GM12865 (cell line): ENCODE measurements at places on chromosomes 2 and 18.
A peak's percentile ranks its signal among the peaks of the same experiment; 100 is the strongest.

- DNase-seq = no peak
These were observed 72.2 kb upstream of the MAP2 start for GRCh38 chr2:209351636-209352035.

DNA sequence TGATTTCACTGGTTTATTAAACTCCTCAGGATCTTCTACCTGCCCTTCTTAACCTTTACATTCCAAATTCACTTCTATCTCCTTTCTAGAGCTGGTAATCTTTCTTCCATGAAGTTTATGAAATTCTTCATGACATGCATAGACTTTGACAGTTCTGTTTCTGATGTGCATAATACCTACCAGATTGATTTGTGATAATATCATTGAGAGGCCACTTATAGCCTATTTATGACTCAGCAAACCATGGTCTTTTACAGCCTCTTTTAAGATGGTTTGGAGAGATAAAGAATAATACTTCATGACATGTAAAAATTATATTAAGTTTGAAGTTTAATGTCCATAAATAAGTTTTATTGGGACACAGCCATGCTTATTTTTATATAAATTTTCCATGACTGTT lies 14.0 kb downstream of the SCN2A start:
- DNase-seq = no peak

DNA sequence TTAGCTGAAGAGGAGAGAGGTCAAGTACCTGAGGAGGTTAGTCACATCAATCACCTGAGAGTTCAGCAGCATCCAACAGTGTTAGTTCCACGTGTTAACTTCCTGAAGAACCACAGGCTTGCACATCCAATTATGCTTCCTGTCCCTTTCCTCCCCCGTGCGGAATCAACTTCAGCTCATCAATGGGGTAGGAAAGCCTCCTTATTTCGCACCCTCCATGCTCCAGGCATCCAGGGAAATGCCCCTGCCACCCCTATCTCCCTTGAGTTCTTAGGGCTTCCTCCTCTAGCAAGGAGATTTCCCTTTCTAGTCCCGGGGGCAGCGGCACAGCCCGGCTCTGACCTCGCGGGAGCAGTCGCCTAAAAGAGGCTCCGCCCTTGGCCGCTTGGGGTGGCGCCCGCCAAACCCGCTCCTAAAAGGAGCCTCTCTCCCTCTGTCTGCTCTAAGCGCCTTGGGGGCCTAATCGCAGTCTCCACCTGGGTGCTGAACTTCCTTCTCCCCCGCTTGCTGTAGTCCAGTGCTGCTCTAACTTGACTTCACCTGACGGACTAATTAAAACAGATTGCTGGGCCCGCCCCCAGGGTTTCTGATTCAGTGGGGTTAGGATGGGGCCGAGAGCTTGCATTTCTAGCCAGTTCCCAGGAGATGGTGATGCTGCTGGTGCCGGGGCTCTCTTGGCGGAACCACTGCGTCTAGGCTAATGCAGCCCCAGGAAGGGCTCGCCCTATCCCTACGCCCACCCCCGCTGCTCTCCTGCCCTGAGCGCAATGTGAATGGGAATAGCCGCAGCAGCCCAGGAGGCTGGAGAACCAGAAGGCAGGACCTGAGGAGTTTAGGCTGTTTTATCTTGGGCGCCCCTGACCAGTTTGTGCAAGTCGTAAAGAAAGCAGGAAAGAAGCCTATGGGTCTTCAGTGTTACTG lies 3.4 kb upstream of the TET3 start:
- peak; percentile 81 for DNase-seq

GRCh38 chr18:32771871-32772580 lies 797 bp downstream of the KLHL14 start:
- no peak for DNase-seq

GRCh38 chr2:133287709-133288108 lies 280.6 kb downstream of the NCKAP5 start:
- no peak for DNase-seq

GRCh38 chr2:191126386-191127085 lies 24.3 kb downstream of the STAT4 start:
- no peak for DNase-seq

DNA sequence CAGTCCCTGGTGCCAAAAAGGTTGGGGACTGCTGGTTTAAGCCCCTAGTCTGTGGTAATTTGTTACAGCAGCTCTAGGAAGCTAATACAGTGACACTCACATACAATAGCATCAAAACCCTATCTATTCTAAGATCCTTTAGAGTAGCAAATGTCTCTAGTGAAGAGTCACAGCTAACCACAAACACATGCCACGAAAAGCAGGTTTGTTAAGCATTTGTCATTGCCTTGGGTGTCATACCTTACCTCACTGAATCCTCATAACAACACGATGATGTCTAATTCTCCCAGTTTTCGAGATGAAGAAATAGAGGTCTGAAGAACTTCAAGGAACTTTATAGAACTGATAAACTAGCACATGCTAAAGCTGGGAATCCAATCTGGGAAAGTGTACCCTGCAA lies 29.6 kb upstream of the RNF152 start:
- no peak for DNase-seq

DNA sequence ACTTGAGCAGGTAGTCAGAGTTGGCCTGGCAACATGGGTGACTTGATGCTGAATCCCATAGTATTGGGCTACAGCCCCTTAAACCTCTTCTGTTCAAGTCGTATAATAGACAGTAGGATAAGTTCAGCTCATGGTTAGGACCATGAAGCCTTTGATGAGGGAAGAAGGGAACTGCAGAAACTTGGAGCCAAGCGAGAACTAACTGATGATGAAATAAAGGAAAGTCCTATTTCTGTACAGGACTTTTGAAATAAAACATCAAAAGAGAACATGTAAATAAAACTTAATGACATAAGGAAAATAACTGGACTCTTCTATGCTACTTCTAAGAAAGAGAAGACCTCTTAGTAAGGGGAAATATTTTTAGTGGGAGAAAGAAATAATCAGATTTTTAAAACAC lies 51.2 kb upstream of the UGP2 start:
- DNase-seq = no peak

DNA sequence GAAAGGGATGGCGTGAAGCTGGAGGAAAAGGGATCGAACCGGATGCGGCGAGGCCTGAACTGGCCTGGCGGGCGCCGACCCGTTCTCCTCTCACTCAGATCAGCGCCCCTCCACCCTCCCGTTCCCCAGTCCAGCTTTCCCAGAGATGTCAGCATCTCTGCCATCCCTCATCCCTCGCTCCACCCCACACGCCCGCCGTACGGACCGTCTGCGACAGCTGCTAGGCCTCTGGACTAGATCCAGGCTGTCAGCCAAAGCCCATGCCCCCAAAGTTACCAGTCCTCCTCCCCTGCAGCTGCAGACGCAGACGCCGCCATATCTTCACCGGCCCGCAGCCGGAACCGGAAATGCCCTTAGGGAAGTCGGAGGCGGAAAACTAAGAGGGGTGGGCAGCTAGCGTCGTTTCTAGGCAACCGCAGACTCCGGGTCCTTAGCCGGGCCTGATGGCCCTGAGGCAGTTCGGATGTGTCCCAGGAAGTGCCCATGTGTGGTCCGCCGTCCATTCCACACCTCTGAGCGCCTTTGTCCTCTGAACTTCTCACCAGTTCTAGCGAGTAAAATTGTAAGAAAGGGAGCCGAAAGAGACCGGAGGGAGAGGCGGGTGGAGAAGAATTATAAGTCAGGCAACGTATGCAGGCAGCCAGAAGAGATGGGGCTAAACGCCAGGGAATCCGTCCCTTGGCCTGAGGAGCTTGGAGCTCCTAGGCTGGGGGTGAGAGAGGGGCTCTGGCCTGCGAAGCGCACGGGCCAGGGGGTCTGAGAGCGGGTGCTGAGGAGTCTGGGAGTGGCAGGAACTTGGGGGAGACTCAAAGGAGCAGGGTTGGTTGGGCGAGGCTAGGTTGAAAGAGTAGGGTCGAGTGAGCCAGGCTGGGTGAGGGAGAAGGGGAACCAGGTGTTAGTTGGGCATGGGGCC lies at the start of the genes RNF25 and STK36:
Gene RNF25, minus strand, starts transcription at position 349 of the 913 bp plus-strand sequence. Its CDS starts 32 bp downstream, at position 317.
Gene STK36, plus strand, starts transcription at position 433 of the 913 bp plus-strand sequence. CDS start 744 bp downstream, outside the sequence.
- DNase-seq = peak; percentile 90

GRCh38 chr18:70994116-70994515 lies 705.3 kb downstream of the SOCS6 start:
- DNase-seq = no peak

DNA sequence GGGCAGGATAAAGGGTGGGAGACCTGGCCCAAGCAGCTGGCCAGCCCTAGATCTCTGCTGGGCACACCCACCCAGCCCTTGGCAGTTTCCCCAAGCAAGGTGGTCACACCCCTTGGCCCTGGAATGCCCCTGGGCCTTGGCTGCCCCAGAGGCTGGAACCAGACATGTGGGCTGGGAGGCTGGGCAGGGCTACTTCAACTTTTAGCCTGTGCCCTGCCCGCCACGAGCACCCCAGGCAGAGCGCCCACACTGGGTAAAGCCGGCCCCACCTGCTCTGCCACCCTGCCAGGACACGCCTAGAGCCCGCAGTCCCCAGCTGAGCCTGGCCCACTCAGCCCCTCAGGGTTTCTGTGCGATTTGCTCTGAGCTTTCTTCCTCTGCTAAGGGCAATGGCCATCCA lies 119.7 kb upstream of the SMAD2 start:
- no peak for DNase-seq

- DNase-seq = no peak
These were observed 129.1 kb upstream of the MMADHC start for GRCh38 chr2:149716687-149717086.

DNA sequence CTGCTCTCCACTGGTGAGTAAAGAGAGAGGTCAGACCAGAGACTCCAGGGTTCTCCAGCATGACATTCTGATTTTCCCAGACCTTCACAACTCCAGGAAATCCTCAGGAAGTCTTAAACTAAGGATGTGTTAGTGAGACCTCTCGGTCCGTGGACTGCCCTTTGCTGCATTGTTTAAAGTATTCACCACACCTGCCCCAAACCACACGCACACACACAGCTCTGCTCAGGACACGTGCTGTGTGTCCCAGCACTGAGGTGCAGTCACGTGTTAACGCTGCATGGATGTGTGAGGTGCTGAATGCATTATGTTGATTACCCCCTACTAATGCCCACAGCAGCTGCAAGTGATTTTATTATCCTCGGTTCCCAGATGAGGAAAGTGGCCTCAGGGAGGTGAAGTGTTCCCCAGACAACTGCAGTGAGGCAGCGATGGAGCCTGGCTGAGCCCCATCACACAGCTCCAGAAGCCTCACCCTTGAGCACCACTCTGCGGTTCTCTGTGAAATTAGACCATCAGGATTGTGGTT lies 68.4 kb downstream of the TRAPPC12 start:
- DNase-seq = no peak

DNA sequence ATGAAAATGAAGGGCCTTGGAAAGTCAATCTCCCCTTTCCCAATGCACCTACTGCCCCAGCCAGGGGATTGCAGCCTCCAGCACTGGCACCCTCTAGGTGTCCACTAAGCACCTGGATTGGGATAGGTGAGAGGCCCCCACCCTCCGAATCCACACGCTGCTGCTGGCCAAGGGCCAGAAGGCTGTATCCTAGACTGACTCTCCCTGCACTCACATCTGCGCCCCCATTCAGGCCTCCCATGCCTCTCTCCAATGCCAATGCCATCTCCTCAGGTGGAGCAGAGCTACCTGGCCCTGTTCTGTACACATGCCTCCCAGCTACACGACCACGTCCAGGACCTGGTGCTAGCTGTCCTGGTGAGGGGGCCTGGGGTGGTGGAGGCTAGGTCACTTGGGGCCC lies 9.8 kb downstream of the MFSD2B start:
- DNase-seq = no peak

- no peak for DNase-seq
These were observed 377.4 kb downstream of the SETBP1 start for GRCh38 chr18:45057955-45058600.

DNA sequence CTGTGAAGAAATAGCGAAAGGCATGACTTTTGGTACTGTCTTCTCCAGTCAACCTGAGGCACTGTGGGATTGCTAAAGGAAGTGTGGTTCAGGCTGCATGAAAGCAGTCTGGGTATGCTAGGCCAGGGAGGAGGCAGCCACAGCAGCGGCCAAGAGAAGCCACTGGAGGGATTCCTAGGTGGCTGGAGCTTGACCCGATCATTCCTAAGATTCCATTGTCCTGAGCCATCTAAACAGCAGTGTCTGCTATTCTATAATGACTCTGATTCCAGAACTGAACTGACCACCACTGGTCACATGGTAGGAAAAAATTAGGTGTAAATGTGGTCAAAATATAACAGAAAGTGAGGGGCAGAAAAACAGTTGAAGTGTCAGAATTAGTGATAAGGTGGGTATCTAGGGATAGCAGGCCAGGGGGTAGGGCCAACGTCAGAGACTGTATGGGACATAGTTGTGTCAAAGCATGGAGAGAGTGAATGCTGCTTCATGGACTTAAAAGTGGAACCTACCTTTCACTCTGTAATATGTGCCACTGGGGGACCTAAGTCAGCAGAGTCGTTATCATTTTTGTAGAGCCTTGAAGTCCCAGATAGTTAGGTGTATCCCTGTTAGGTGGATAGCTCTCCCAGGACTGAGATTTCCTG lies 204.6 kb downstream of the CTNNA2 start:
- no peak for DNase-seq

DNA sequence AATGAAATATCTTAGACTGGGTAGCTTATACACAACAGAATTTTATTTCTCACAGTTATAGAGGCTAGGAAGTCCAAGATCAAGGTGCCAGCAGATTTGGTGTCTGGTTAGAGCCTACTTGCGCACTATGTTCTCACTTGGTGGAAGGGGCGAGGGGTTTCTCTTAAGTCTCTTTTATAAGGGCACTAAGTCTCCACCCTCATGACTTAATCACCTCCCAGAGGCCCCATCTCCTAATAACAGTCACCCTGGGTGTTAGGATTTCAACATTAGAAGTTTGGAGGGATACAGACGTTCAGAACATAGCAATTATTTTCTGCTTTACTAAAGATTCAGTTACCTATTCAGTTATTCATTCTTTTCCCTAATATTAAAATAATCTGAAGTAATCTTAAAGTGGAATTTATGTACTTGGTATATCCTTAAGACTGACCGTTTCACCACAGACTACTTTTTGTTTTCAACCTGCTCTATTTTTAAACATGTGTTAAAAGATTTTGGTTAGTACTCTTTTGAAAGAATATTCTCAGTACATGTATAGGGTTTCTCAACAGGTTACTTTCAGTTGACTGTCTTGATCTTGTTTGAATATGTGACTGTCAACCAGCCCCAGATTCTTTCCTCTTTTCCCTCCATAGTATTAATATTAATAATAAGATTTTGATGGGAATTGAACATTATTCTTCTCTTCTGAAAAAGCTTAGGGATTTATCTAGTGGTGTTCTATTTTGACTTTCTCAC lies 130.0 kb downstream of the TAF4B start:
- peak; percentile 55 for DNase-seq

DNA sequence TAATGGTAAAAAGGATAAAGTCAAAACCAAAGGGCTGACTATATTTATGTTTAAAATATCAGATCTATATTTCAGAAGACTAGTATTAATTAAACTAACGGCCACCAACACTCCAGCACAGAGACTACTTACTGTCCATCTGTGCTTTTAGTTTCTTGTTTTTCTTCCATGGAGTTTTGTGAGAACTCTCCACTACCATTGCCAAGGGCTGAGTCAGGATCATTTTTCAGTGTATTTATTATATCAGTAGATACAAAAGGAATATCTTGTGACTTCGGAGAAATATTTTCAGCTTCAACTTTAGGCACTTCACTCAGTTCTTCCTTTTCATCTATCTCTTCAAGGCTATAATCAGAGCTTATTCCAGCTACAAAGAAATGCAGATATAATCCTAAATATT lies 79.1 kb upstream of the GRB14 start:
- DNase-seq = no peak

- no peak for DNase-seq
These were observed 70.6 kb downstream of the SLC4A3 start for GRCh38 chr2:219697811-219698747.

- DNase-seq = peak; percentile 55
These were observed 89.8 kb downstream of the PRPF40A start for GRCh38 chr2:152627351-152627957.

- DNase-seq = no peak
These were observed 91.2 kb downstream of the GLI2 start for GRCh38 chr2:120826716-120827410.

GRCh38 chr2:147463881-147464520 lies 380.8 kb upstream of the ACVR2A start:
- DNase-seq = no peak
